ENCODE measurements at places on chromosomes 5 and 9. TPM values are rescaled to one million over a fixed set of nuclear protein-coding genes. Genes with fewer than 3 reads are reported as not detected.
A peak's percentile ranks its signal among the peaks of the same experiment; 100 is the strongest.

NR4A3 gene
- 1.7 TPM for total RNA-seq

CCNJL gene
- 0.83 TPM for total RNA-seq

OMD gene
- total RNA-seq = 18.9 TPM

ANKRD34B gene
- total RNA-seq = under 0.01 TPM

ABLIM3 gene
- total RNA-seq = 40.9 TPM

PDLIM4 gene
- total RNA-seq = 136 TPM

CNTFR gene
- total RNA-seq = 1.2 TPM

- no peaks in the 10 kb centered on the region for H3K27me3 ChIP-seq
- no peak overlapping the region for H3K4me3 ChIP-seq
- DNase-seq = no peak
Observed at GRCh38 chr5:162436055-162436454, 368.5 kb downstream of the GABRG2 start.

GRCh38 chr9:137762414-137763061 lies 115.0 kb upstream of the CACNA1B start:
- H3K27ac ChIP-seq = peak overlapping the region; percentile 5
- peaks cover 96% of the 10 kb centered on the region for H3K36me3 ChIP-seq
- no peak overlapping the region for H3K4me3 ChIP-seq
- no peaks in the 10 kb centered on the region for H3K4me1 ChIP-seq

- peaks cover 28% of the 10 kb centered on the region for H3K4me1 ChIP-seq
- DNase-seq = no peak
- no peaks in the 10 kb centered on the region for H3K36me3 ChIP-seq
Observed at GRCh38 chr5:123085638-123086286, 3.3 kb upstream of the PRDM6 start.

DNA sequence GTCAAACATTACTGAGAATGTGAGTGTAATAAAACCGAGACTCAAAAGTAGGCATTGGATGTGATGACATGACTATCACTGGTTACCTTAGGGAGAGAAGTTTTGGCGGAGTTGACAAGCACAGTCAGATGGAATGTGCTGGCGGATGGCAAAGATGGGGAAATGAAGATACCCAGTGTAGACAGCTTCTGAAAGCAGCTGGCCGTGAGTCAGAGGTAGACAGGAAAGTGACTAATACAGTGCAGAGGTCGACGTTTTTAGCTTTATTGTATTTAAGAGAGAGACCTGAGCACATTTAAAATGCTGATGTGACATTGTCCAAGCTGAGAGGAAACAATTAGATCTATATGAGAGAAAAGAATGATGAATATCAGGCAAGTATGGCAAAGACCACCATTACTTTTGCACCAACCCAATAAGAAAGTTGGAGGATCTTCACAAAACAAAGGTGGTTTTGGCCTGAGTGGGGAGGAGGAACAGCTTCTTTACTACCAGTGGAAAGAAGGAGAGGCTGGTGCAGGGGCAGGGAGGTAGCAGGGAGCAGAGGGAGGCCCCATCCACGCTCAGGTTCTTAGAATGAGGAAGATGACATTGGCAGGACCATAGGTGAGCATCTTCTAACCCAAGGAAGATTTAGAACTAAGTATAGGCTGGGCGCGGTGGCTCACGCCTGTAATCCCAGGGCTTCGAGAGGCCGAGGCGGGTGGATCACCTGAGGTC lies 36.7 kb upstream of the KCNIP1 start:
- DNase-seq = peak; percentile 79
- H3K4me1 ChIP-seq = no peaks in the 10 kb centered on the region
- no peaks in the 10 kb centered on the region for H3K27me3 ChIP-seq
- no peak overlapping the region for H3K27ac ChIP-seq

DNA sequence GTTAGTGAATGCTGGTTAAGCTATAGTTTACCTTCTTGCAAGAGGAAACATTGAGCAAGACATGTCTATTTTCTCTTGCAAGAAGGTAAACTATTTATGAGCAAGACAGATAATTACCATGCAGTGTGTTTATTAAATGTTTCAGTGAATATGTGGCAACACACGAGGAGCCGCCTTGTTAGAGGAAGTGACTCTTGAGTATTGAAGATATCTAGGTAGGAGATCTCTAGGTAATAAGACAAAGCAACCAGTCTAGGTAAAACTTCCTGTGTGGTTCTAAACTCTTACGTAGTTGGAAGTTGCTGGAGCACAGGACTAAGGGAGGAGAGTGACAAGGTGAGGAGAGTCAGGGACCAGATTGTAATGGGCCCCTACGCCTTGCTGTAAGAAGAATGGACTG lies 16.8 kb downstream of the SKP2 start:
- DNase-seq = no peak
- H3K27me3 ChIP-seq = no peaks in the 10 kb centered on the region
- no peak overlapping the region for H3K27ac ChIP-seq
- no peak overlapping the region for H3K4me3 ChIP-seq
- H3K4me1 ChIP-seq = no peaks in the 10 kb centered on the region

DNA sequence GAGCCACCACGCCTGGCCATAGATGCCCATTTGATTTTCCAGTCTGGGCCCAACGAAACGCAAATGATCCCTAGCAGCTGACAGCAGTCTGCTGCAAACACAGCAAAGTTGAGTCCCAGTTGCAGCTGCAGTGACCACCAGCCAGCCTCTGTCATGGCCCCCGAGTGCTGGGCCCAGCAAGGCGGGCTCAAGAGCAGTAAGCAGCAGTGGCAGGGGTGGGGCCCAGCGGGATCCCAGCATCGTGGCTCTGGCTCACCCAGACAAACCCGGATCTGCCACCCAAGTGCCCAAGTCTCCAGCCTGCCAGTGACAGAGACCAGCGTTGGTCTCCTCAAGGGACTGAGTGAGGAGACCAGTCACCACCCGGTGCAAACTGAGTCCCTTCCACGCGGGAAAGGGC lies 6.9 kb upstream of the LTC4S start:
- no peak for DNase-seq
- no peak overlapping the region for H3K27ac ChIP-seq
- no peaks in the 10 kb centered on the region for H3K4me1 ChIP-seq
- H3K27me3 ChIP-seq = no peaks in the 10 kb centered on the region

DNA sequence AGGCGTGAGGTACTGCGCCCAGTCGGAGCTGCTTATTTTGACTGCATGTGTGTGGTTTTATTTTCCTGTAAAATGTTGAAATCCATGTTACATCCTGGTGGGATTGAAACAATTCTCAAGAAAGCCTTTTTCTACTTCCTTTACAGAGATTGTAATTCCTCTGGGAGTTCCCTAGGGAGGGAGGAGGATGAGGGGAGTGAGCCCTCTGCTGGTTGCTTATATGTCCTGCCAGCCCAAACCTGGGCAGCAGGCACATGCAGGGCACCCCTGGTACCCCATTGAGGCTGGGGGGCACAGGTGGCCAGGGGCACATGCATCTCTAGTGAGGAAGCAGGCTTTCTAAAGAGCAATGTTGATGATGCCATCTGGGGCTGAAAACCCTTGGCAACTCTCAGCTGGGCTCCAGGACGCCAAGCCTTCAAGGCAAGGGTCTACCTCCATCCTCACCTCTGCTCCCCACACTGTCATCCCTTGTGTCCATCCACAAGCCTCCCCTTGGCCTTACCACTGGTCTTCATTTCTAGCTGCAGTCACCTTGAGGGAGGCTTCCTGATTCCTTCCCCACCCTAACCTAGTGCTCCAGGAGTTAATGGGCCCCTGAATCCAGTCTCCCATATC lies 84.7 kb upstream of the TNFSF8 start:
- H3K36me3 ChIP-seq = no peaks in the 10 kb centered on the region
- no peak overlapping the region for H3K4me3 ChIP-seq
- no peak overlapping the region for H3K27ac ChIP-seq
- H3K4me1 ChIP-seq = peaks cover 64% of the 10 kb centered on the region

DNA sequence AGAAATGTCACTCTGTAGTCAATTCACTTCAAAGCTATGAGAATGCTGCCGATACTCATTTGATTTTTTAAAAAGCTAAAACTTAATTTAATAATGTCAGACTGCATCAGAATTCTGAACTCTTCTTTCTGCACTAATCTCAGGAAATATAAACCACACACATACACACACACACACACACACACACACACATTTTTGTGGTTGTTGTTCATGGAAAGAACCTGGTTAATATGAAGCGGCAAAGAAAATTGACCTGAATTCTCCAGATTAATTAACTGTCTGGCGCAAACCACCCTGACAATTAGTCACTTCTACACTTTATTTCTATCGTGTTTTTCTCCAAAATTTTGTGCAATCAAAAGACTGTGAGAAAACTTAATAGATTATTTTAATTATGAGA lies 740.5 kb downstream of the TLE1 start:
- no peak overlapping the region for H3K27ac ChIP-seq
- H3K27me3 ChIP-seq = no peaks in the 10 kb centered on the region
- DNase-seq = no peak
- no peaks in the 10 kb centered on the region for H3K4me1 ChIP-seq
- no peaks in the 10 kb centered on the region for H3K36me3 ChIP-seq
- H3K4me3 ChIP-seq = no peak overlapping the region

DNA sequence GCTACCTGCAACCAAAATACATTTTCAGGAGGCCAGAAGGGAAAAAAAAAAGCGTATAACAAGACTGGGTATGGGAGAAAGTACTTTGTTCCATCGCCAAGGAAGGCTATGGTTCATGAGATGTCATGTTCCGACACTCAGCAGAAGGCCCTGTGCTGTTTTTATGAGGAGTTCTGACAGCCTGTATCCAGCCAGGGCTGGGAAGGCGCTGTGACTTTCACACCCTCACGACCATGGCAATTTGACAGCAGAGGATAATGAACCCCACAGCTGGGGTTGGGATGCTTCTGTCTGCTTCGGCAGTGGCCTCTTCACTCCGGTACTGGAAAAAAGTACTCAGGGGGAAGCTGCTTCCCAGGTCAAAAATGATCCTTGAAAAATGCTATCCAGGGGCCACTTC lies 154.4 kb downstream of the PRELID2 start:
- no peak overlapping the region for H3K27ac ChIP-seq
- H3K36me3 ChIP-seq = no peaks in the 10 kb centered on the region
- no peaks in the 10 kb centered on the region for H3K27me3 ChIP-seq
- no peak for DNase-seq
- peaks cover 12% of the 10 kb centered on the region for H3K4me1 ChIP-seq
- H3K4me3 ChIP-seq = no peak overlapping the region

DNA sequence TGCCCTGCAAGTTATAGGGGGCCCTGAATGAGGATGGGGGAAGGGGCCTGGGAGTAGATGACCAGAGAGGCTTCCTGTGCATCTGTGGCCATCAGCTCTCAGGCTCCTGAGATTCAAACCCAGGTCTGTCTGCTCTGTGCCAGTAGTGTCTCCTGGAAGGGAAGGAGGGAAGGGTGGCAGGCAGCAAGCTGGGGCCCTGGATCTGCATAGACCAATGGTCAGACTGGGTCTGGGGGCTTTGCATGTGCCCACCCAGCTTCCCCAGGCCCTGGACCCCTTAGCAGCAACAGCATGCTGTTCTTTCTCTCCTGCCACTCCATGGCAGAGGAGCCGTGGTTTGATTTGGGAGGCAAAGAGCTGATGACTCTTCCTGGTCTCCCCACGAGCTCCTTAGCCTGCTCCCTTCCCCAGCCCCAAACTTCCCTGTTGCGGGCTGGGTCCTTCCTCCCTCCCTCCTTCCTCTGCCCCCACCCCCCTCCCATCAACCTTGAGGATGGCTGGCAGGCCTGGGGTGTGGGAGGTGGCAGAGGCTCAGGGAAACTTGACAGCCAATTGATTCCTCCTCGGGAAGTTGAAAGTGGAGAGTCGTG lies 31.6 kb downstream of the DAB2IP start:
- no peak overlapping the region for H3K27ac ChIP-seq
- H3K4me1 ChIP-seq = peaks cover 6% of the 10 kb centered on the region
- no peak for DNase-seq
- peaks cover 37% of the 10 kb centered on the region for H3K36me3 ChIP-seq

DNA sequence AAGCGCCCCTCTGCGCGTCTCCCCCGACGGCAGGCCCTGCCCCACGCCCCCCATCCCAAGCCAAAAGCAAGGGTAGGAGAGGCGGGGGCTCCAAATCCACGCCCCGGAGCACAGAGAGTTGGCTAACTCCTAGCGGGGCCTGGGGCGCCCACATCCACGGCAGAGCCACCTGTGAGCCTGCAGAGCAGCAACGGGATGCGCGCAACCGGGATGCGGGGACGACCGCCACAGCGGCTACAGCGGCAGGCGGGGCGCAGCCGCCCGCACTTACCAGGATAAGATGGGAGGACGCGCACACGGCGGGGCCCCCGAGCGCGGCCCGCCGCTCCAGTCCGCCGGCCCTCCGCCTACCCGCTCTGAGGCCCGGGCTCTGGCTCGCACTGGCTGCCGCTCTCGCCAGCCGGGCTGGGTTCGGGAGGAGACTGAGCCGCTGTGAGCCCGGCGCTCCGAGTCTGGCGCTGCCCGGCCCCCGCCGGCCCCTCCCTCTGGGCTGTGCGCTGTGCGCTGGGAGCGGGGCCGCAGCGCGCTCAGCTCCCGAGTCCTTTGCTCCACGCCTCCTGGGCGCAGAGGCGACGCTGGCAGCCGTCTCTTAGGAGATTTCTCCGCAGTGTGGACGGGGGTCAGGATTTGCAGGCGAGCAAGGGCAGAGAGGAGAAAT lies at the start of gene SLC24A2:
SLC24A2 (minus strand) TSS at position 424 of the 658 bp plus-strand sequence.
- H3K27me3 ChIP-seq = peaks cover 37% of the 10 kb centered on the region
- peaks cover 15% of the 10 kb centered on the region for H3K4me1 ChIP-seq
- no peaks in the 10 kb centered on the region for H3K36me3 ChIP-seq
- DNase-seq = no peak
- H3K27ac ChIP-seq = no peak within 1 kb of the TSS
